GM04503 (cell line): ENCODE measurements at places on chromosomes 1 and 21.
A peak's percentile ranks its signal among the peaks of the same experiment; 100 is the strongest.

DNA sequence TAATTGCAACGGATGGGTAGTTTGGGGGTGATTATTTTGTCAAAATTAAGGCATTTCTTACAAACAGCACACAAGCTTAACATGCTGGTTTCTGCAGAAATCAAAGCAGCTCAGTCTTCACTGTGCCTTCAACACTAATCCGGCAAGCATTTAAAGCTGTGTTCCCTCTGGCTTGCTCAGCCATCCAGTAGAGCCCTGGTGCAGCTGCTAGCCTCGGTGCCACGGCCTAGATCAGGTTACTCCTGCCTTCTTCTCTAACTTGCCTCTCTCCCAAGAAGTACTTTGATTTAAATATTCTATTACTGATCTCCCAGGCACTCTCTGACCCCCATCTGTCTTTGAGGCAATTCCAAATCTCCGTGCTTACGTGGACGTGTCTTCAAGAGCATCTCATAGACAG, 85.6 kb downstream of the GREM2 start:
- no peak for DNase-seq

DNA sequence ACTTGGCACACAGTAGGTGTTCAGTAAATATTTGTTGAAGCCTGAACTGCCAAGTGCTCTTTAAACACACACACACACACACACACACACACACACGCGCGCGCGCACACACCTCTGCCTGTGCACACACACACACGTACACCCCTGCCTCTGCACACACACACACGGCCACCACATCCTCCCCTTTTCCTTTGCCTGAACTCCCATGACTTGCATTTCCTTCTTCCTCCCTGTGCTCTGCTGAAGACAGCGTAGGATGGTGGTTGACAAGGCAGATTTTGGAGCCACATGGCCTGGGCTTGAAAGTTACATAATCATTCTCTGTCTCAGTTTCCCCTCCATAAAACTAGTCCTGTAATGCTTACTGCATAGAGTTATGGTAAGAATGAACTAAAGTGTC, 712.3 kb downstream of the PTPRU start:
- DNase-seq, result no peak

DNA sequence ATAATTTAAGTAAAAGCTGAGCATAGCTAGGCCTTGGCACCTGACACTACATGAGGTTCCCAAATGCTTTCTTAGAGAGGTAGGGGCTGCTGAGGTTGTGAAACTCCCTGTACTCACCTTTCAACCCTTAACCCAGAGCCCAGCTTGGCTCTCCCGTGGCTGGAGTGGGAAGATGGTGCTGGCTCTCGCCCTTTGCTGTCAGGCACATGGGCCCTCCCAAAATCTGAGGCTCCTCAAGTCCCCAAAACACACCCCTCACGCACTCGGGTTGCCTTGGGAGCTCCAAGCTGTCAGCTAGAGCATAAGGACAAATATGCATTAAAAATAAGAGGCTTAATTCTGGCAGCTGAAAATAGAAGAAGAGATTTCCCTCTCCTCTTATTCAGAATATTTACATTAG, 46.7 kb upstream of the PLPPR4 start:
- DNase-seq, result no peak

DNA sequence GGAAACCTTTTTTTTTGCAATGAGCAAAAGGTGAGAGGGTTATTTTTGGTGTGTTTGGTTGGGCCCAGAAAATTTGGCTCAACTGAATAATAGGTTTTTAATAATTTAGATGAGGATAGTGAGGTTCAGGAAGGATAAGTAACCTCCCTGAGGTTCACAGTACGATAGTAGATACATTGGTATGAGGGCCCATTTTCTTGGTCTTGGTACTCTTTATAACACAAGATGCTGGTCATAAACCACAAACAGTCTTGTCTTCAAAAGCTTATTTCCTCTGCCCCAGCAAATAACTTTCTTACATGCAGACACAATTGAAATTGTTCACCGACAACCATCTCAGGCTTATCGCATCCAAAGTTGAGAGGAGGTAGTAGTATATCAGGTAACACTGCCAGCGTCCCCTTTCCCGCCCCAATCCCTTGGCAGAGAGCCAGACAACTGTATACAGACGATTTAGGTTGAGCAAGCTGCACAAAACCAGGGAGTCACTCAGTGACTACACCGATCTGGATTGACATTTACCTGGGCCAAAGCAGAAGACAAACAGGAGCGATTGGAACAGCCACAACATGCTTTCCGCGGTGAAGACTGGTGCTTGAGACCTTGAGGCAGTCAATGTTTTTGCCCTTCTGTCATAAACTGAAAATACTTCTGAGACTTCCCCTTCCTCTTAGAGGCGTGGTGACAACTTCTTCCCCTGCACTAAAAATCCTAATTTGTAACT, at the start of gene SLAMF6:
SLAMF6 (minus strand) TSS at position 634 of the 724 bp plus-strand sequence; CDS start at position 571, 63 bp downstream.
- no peak for DNase-seq

DNA sequence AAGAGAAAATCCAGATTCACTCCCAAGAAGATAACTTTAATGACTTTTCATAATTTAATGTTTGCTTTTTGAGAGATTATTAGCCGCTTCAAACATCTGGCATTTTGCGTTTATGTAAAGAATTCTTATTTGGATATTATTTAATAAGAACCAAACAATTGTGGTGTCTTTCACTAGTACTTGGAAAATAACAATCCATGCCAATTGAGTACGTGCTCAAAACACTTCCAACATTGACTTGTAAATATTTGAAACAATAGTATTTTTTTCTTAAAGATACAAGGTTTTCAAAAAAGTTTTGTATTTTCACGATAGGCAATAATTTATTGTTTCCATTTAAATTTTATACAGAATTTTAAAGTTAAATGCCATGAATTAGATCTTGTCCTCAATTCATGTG, 498.7 kb downstream of the AMY1C start:
- DNase-seq, result no peak

GRCh38 chr1:29650476-29650875, 414.2 kb downstream of the PTPRU start:
- DNase-seq, result no peak

- no peak for DNase-seq
Measured at GRCh38 chr21:38949070-38949380, 143.3 kb downstream of the ETS2 start.

GRCh38 chr1:208907790-208908189, 663.6 kb upstream of the PLXNA2 start:
- DNase-seq, result no peak

GRCh38 chr1:5915587-5916571, 76.3 kb downstream of the NPHP4 start:
- peak; percentile 12 for DNase-seq

GRCh38 chr21:44699502-44700001, 2.6 kb downstream of the KRTAP10-12 start:
- DNase-seq, result no peak

DNA sequence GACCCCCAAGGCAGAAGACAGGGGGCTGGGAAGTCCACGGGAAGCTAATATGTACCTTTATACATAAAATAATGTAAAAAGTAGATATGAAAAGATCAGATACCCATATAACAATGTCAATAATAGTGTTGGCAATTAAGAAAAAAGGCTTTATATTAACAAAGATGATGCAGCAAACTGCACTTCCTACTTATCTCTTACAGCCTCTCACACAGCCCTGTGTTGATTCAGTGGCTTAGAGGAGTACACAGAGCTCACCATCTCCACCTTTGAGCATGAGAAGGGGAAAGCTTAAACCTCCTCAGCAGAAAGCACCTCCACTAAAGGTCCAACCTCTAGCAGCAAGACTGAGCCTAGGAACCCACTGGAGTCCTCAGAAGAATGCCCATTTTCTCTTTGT, 7.2 kb upstream of the VSIG8 start:
- no peak for DNase-seq

DNA sequence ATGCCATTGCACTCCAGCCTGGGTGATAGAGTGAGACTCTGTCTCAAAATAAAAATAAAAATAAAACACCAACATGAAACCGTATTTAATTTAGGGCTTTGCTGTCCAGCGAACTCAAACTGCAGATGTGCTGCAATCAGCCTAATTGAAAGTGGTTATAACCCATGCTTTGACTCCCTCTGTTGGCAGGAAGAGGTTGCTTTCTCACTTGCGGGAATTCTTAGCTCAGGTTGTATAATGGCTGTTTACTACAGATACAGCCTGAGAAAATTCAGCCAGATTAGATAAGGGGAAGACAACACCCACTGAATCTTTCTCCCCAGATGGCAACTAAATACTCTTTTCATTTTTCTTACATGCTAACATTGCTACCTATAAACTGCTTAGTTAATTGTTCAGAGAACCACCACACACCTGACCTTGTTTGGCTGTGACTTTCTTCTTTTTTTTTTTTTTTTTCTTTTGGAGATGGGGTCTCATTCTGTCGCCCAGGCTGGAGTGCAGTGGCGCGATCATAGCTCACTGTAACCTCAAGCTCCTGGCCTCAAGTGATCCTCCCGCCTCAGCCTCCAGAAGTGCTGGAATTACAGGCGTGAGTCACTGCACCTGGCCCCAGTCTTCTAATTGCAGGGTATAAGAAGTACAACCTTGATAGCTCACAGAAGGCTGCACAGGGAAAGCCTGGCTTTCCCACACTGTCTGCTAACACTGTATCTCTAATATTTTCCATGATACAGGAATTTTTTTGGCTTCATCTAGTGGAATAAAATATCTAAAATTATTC, 34.6 kb downstream of the DNTTIP2 start:
- DNase-seq, result no peak

GRCh38 chr1:79760531-79760930, 754.0 kb upstream of the ADGRL4 start:
- no peak for DNase-seq

DNA sequence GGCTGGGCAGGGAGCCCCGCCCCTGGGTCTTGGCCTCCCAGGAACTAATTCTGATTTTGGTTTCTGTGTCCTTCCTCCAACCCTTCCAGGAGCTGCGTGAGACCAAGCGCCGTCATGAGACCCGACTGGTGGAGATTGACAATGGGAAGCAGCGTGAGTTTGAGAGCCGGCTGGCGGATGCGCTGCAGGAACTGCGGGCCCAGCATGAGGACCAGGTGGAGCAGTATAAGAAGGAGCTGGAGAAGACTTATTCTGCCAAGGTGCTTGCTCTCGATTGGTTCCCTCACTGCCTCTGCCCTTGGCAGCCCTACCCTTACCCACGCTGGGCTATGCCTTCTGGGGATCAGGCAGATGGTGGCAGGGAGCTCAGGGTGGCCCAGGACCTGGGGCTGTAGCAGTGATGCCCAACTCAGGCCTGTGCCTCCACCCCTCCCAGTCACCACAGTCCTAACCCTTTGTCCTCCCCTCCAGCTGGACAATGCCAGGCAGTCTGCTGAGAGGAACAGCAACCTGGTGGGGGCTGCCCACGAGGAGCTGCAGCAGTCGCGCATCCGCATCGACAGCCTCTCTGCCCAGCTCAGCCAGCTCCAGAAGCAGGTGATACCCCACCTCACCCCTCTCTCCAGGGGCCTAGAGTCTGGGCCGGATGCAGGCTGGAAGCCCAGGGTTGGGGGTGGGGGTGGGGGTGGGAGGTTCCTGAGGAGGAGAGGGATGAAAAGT, 18.5 kb upstream of the SEMA4A start:
- DNase-seq, result no peak

DNA sequence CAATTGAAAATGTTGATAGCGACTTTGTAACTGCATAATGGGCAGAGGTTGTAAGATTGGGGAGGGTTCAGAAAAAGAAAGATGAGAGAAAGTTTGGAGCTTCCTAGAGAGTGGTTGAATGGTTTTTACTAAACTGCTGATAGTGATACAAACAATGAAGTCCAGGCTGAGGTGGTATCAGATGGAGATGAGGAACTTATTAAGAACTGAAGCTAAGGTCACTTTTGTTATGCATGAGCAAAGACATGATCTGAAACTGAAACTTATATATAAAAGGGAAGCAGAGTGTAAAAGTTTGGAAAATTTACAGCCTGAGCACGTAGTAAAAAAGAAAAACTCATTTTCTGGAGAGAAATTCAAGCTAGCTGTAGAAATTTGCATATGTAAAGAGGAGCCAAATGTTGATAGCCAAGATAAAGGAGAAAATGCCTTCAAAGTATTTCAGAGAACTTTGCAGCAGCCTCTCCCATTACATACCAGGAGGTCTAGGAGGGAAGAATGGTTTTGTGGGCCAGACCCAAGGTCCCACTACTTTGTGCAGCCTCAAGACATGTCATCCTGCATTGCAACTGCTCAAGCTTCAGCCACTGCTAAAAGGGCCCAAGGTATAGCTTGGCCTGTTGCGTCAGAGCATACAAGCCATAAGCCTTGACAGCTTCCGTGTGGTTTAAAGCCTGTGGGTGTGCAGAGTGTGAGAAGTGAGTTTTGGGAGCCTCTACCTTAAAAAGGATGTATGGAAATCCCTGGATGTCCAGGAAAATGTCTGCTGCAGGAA, 843.9 kb downstream of the AMY1C start:
- DNase-seq, result no peak
